ENCODE measurements at places on chromosomes 6 and 20. TPM values are rescaled to one million over a fixed set of nuclear protein-coding genes. Genes with fewer than 3 reads are reported as not detected.

Gene HLA-DMA
- 42.9 TPM for total RNA-seq

Gene MATN4
- not detected for total RNA-seq

Gene CBFA2T2
- 10.5 TPM for total RNA-seq

Gene ZNF311
- total RNA-seq, result 0.64 TPM

Gene TINAG
- not detected for total RNA-seq

Gene ACTL10
- 0.93 TPM for total RNA-seq

Gene POLR1C
- 37.3 TPM for total RNA-seq

Gene TBC1D32
- 3.0 TPM for total RNA-seq

Gene ROS1
- not detected for total RNA-seq

Gene FAM50B
- total RNA-seq, result 6.1 TPM

Gene THBS2
- 270 TPM for total RNA-seq

Gene MARCKS
- total RNA-seq, result 63.6 TPM

Gene VGLL2
- total RNA-seq, result not detected

Gene GGTLC1
- total RNA-seq, result not detected

Gene OXT
- 1.5 TPM for total RNA-seq

Gene UNC93A
- not detected for total RNA-seq

Gene SUN5
- total RNA-seq, result not detected

Gene OR12D3
- not detected for total RNA-seq

Gene PNLDC1
- not detected for total RNA-seq

Gene HRH3
- not detected for total RNA-seq

Gene OR2J3
- not detected for total RNA-seq

Gene THEMIS
- 0.45 TPM for total RNA-seq

Gene BMP5
- total RNA-seq, result not detected

Gene HLA-G
- not detected for total RNA-seq

Gene SIRPB2
- total RNA-seq, result 25.5 TPM

Gene COL10A1
- total RNA-seq, result 0.29 TPM

Gene SNTA1
- total RNA-seq, result 22.1 TPM

Gene PKHD1
- total RNA-seq, result not detected

Gene B4GALT5
- 54.2 TPM for total RNA-seq

Gene LAMA4
- total RNA-seq, result 418 TPM

Gene SH3BGRL2
- 24.1 TPM for total RNA-seq

Gene NUP153
- total RNA-seq, result 43.0 TPM

Gene GSTA2
- not detected for total RNA-seq

Gene NKAIN2
- 0.42 TPM for total RNA-seq

Gene F13A1
- 346 TPM for total RNA-seq

Gene BFSP1
- total RNA-seq, result not detected

Gene CST4
- not detected for total RNA-seq

Gene PTCHD4
- 1.4 TPM for total RNA-seq

Gene SLC12A5
- 1.7 TPM for total RNA-seq

Gene PAX1
- not detected for total RNA-seq

Gene RAB44
- 0.35 TPM for total RNA-seq

Gene RAET1L
- total RNA-seq, result not detected

Gene ENPP1
- total RNA-seq, result 32.1 TPM

Gene MYLK2
- total RNA-seq, result not detected

Gene SRMS
- not detected for total RNA-seq

Gene SPTLC3
- total RNA-seq, result 6.5 TPM

Gene CRISP2
- total RNA-seq, result not detected

Gene FNDC1
- total RNA-seq, result 1.2 TPM

Gene CST1
- not detected for total RNA-seq

Gene DNAH8
- total RNA-seq, result not detected

Gene TNFRSF21
- 55.7 TPM for total RNA-seq

Gene PHF10
- total RNA-seq, result 51.7 TPM

Gene EYA2
- total RNA-seq, result 32.8 TPM

Gene SMPDL3A
- total RNA-seq, result 7.4 TPM

Gene IRF4
- 6.3 TPM for total RNA-seq

Gene NRN1
- total RNA-seq, result 20.0 TPM

Gene FAXC
- total RNA-seq, result not detected

Gene MEP1A
- 0.35 TPM for total RNA-seq

Gene UQCC2
- total RNA-seq, result 47.0 TPM

All from mesenteric fat pad (tissue), 1 donor.